Ovary (tissue), 10 donors: ENCODE measurements at places on chromosomes 6 and 20. TPM values are rescaled to one million over a fixed set of nuclear protein-coding genes. Genes with fewer than 3 reads are reported as not detected.

Gene FAM217A
- not detected for total RNA-seq

Gene BPIFB1
- total RNA-seq = not detected

GRCh38 chr6:38034274-38034914 lies 214.9 kb downstream of the ZFAND3 start:
- no peaks in the 10 kb centered on the region for H3K4me1 ChIP-seq
- no peak for DNase-seq
- no peaks in the 10 kb centered on the region for H3K36me3 ChIP-seq
- H3K4me3 ChIP-seq = no peak overlapping the region

Gene PTCRA
- 0.55 TPM for total RNA-seq

GRCh38 chr6:151963001-151963400 lies 155.5 kb downstream of the ESR1 start:
- H3K36me3 ChIP-seq = no peaks in the 10 kb centered on the region
- H3K4me1 ChIP-seq = peaks cover 4% of the 10 kb centered on the region
- H3K27me3 ChIP-seq = no peaks in the 10 kb centered on the region
- no peak overlapping the region for H3K4me3 ChIP-seq
- no peak for DNase-seq

DNA sequence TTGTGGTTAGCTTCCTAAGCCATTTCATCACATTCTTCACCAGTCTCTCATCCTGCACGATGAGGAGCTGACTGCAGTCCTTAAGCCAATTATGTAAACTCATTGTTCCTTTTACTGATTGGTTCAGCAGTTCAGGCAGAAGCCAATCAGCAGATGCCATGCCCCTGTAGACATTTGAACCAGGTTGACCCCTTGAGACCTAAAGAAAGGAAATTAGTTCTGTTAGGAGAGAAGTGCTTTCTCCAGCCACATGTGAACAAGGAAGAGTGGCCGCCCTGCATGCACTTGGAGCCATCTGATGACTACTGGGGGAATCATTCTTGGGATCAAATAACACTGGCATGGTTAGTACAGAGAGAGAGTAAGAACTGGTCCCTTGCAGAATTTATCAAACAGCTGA lies 535.2 kb upstream of the ID4 start:
- H3K27ac ChIP-seq = no peak overlapping the region
- DNase-seq = no peak
- H3K4me3 ChIP-seq = no peak overlapping the region
- H3K27me3 ChIP-seq = no peaks in the 10 kb centered on the region

Gene UBD
- total RNA-seq = 0.43 TPM

- H3K27me3 ChIP-seq = no peaks in the 10 kb centered on the region
- no peaks in the 10 kb centered on the region for H3K36me3 ChIP-seq
- H3K4me1 ChIP-seq = no peaks in the 10 kb centered on the region
- H3K4me3 ChIP-seq = no peak overlapping the region
These were observed 29.9 kb upstream of the SPTLC3 start for GRCh38 chr20:12978613-12979495.

DNA sequence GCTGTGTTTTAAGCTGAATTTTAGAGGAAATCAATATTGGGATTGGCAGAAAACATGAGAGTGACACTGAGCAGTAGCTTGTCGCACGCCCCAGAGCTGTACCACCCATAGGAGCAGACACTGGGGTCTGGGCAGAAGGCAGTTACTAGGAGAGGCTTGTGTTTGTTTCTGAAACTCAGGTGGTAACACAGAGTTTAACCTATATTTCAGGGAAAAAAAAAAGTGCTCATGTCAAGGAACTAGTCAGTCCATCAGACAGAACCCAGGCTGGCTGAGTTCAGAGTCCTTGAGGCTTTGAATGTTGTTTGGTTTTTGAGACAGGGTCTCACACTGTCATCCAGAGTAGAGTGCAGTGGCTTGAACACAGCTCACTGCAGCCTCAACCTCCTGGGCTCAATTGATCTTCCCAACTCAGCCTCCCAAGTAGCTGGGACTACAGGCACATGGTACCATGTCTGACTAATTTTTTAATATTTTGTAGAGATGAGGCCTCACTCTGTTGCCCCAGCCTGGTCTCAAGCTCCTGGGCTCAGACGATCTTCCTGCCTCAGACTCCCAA lies 6.6 kb downstream of the SLC22A1 start:
- H3K27ac ChIP-seq = no peak overlapping the region
- no peak overlapping the region for H3K4me3 ChIP-seq
- H3K36me3 ChIP-seq = no peaks in the 10 kb centered on the region
- no peaks in the 10 kb centered on the region for H3K4me1 ChIP-seq
- H3K27me3 ChIP-seq = no peaks in the 10 kb centered on the region
- DNase-seq = no peak

GRCh38 chr6:7404546-7404945 lies 14.9 kb downstream of the RIOK1 start:
- H3K36me3 ChIP-seq = no peaks in the 10 kb centered on the region
- no peak overlapping the region for H3K27ac ChIP-seq
- H3K4me1 ChIP-seq = no peaks in the 10 kb centered on the region
- no peak for DNase-seq
- no peaks in the 10 kb centered on the region for H3K27me3 ChIP-seq

GRCh38 chr6:25777856-25778649 lies 23.5 kb downstream of the SLC17A4 start:
- no peak overlapping the region for H3K4me3 ChIP-seq
- H3K27me3 ChIP-seq = no peaks in the 10 kb centered on the region
- H3K36me3 ChIP-seq = no peaks in the 10 kb centered on the region
- DNase-seq = no peak

Gene HUS1B
- 3.6 TPM for total RNA-seq

Gene ZKSCAN4
- 6.0 TPM for total RNA-seq

Gene TFAP2C
- total RNA-seq = 1.2 TPM

DNA sequence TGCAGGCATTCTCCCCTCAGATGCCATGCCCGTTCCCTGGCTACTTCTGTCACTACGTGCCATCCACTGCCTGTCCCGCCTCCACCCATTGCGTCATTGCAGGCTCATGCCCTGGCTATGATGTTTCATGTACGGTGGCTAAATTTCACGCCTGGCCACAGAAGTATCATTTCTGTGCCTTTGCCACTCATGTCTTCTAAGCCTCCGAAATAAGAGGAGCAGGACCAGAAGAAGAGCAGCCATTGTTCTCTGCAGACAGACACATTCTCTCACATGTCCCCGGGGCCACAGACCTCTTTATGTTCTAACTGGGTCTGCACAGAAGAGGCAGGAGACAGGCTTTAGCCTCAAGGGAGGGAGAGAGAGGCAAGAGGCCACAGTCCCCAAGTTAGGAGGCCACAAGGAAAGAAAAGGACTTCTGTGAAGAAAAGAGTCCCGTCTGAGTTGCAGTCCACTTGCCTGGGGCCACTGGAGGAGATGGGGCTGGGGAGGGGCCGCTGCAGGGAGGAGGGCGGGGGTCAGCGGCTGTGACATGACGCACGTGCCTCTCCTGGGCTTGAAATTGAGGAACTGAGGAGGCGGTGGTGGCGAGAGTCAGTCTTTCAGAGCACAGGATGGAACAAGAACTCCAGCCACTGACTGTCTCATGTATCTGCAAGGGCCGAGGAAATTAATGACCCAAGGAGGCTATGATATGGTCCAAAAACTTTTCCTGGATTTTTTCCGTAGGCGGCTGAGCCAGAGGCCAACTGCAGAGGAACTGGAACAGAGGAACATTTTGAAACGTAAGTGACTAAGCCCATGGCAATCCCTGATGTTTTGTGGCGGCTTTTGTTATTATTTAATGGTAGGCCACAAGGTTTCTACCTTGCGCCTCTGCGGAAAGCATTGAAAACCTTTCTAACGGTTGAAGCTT lies 55.9 kb downstream of the TBC1D7 start:
- no peak for DNase-seq
- peaks cover 6% of the 10 kb centered on the region for H3K4me1 ChIP-seq
- H3K27me3 ChIP-seq = no peaks in the 10 kb centered on the region
- no peak overlapping the region for H3K27ac ChIP-seq

- no peak overlapping the region for H3K27ac ChIP-seq
- H3K4me3 ChIP-seq = no peak overlapping the region
- no peak for DNase-seq
- no peaks in the 10 kb centered on the region for H3K27me3 ChIP-seq
These were observed 11.2 kb upstream of the ZNFX1 start for GRCh38 chr20:49288784-49289696.

- H3K27ac ChIP-seq = no peak overlapping the region
- no peak overlapping the region for H3K4me3 ChIP-seq
- H3K27me3 ChIP-seq = no peaks in the 10 kb centered on the region
- no peaks in the 10 kb centered on the region for H3K36me3 ChIP-seq
- H3K4me1 ChIP-seq = no peaks in the 10 kb centered on the region
- no peak for DNase-seq
These were observed 111.9 kb downstream of the SCML4 start for GRCh38 chr6:107712237-107712664.

Gene SDCBP2
- total RNA-seq = 4.0 TPM

Gene HLA-C
- total RNA-seq = 392 TPM

Gene DNAH8
- not detected for total RNA-seq

- H3K4me1 ChIP-seq = no peaks in the 10 kb centered on the region
- H3K27me3 ChIP-seq = no peaks in the 10 kb centered on the region
- H3K27ac ChIP-seq = no peak overlapping the region
- no peak for DNase-seq
- H3K36me3 ChIP-seq = no peaks in the 10 kb centered on the region
- H3K4me3 ChIP-seq = no peak overlapping the region
These were observed 133.3 kb downstream of the IPCEF1 start for GRCh38 chr6:154223296-154223695.

Gene TREM2
- 12.4 TPM for total RNA-seq

DNA sequence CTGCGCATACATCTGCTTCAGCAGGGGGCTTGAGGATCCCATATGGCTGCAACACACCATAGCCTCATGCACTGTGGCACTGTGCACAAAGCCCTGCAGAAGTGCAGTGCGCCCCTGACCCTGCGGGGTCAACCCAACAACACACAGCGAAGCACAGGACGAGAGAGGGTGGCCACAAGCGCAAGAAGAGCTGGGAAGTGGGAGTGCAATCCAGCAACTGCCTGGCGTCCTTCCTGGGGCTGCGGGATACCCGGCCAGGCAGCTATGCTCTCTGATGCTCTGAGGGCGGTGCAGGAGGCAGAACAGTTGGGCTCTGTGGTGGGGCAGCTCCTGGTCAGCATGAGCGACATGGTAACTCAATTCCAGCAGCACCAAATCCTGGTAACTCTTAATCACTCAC lies 5.6 kb upstream of the ACSS1 start:
- no peaks in the 10 kb centered on the region for H3K27me3 ChIP-seq
- H3K27ac ChIP-seq = no peak overlapping the region
- H3K36me3 ChIP-seq = no peaks in the 10 kb centered on the region

Gene TREML1
- total RNA-seq = not detected

GRCh38 chr6:159100395-159101182 lies 55.8 kb upstream of the TAGAP start:
- no peaks in the 10 kb centered on the region for H3K27me3 ChIP-seq
- no peaks in the 10 kb centered on the region for H3K4me1 ChIP-seq
- DNase-seq = no peak
- no peaks in the 10 kb centered on the region for H3K36me3 ChIP-seq
- no peak overlapping the region for H3K4me3 ChIP-seq
- H3K27ac ChIP-seq = no peak overlapping the region

Gene ZSWIM3
- total RNA-seq = 4.7 TPM

DNA sequence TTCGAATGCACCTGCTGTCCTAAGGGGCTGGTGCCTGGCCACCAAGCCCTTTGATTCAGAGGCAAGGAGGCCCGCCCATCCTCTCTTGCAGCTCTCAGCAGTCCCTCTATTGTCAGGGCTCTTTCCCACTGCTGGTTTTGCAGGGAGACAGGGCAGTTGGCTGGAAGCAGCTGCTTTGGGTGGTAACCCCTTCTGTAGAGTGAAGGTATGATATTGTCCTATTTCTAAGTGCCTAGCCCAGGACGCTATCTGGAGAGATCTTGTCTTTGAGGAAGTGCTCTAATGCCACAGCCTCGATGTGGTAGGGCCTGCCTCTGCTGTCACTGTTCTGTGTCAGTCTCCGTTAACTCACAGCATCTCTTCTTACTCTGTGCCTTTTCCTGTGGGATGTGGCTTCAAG lies 5.6 kb downstream of the PLCG1 start:
- no peak for DNase-seq
- no peaks in the 10 kb centered on the region for H3K27me3 ChIP-seq
- no peak overlapping the region for H3K27ac ChIP-seq
- H3K36me3 ChIP-seq = no peaks in the 10 kb centered on the region
- no peak overlapping the region for H3K4me3 ChIP-seq

GRCh38 chr6:167588920-167589614 lies 237.6 kb upstream of the AFDN start:
- DNase-seq = no peak
- H3K27me3 ChIP-seq = no peaks in the 10 kb centered on the region
- no peak overlapping the region for H3K27ac ChIP-seq
- peaks cover 2% of the 10 kb centered on the region for H3K4me1 ChIP-seq
- no peak overlapping the region for H3K4me3 ChIP-seq

GRCh38 chr6:135703007-135703406 lies 148.5 kb upstream of the PDE7B start:
- no peak for DNase-seq
- no peaks in the 10 kb centered on the region for H3K4me1 ChIP-seq
- no peaks in the 10 kb centered on the region for H3K27me3 ChIP-seq
- no peaks in the 10 kb centered on the region for H3K36me3 ChIP-seq
- no peak overlapping the region for H3K27ac ChIP-seq

DNA sequence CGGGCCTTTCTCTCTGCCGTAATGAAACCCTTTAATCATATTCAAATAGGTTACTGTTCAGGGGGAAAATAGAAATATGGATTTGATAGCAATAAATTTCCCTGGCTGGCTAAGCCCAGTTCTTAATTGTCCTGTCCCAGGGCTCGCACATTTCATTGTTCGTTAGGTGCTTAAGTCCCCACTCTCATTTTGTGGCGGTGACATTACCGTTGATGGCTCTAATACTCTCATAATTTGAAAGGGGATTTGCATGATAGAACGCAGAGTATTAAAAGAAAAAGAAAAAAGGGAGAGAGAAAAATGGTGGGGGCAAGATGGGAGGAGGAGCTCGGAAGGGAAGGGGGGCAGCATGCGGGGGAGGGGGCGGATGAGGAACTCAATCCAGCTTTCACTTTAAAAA lies 79.1 kb upstream of the FOXP4 start:
- no peaks in the 10 kb centered on the region for H3K27me3 ChIP-seq
- DNase-seq = no peak
- peaks cover 6% of the 10 kb centered on the region for H3K4me1 ChIP-seq
- H3K27ac ChIP-seq = no peak overlapping the region

DNA sequence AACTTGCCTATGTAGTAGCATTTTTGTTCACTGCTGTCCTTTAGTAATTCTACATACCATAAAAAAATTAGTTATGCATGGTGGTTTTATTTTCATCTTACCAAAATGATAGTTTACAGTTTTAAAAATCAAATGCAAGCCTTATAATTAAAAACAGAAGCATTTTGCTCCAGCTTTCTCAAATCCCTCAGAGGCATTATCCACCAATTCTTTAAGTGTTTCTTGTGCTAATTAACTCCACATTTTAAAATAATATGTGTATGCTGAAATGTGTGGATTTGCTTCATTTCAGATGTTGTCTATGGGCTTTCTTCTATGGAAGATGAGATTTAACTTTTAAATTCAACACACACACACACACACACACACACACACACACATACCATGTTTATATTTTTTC lies 49.3 kb downstream of the PCSK2 start:
- H3K36me3 ChIP-seq = no peaks in the 10 kb centered on the region
- no peak for DNase-seq
- no peak overlapping the region for H3K27ac ChIP-seq
- no peaks in the 10 kb centered on the region for H3K4me1 ChIP-seq
- no peaks in the 10 kb centered on the region for H3K27me3 ChIP-seq
- no peak overlapping the region for H3K4me3 ChIP-seq

- H3K27me3 ChIP-seq = no peaks in the 10 kb centered on the region
- H3K27ac ChIP-seq = no peak overlapping the region
- H3K4me1 ChIP-seq = peaks cover 8% of the 10 kb centered on the region
These were observed 93.1 kb downstream of the PRND start for GRCh38 chr20:4814696-4815252.
